PC-9 (cell line): ENCODE measurements at places on chromosomes 4 and X. TPM values are rescaled to one million over a fixed set of nuclear protein-coding genes. Genes with fewer than 3 reads are reported as not detected.

BTC gene
- 4.5 TPM in 2 replicates for total RNA-seq

ARSD gene
- total RNA-seq, result 15.5 and 17.4 TPM in 2 replicates

DNA sequence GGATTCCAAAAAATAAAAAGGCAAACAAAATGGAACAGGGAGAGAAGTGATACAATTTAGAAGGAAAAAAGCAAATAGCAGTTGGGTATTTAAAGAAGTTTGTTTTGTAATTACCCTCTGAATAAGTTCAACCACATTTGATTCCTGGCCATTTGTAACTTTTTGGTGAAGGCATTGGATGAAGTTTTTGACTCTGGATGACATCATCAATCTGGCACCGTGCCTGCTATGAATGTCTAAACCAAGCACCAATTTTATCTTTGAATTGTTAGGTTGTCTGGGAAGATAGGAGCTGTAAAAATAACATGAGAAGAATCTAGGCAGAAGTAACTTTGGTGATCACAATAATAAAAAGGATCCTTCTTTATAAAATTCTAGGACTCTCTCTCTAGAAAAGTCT is 29.5 kb downstream of the TMPRSS11A start:
- H3K27ac ChIP-seq, result no peak overlapping the region
- H3K4me1 ChIP-seq, result no peaks in the 10 kb centered on the region
- DNase-seq, result no peak
- H3K36me3 ChIP-seq, result no peaks in the 10 kb centered on the region
- H3K27me3 ChIP-seq, result no peaks in the 10 kb centered on the region

DNA sequence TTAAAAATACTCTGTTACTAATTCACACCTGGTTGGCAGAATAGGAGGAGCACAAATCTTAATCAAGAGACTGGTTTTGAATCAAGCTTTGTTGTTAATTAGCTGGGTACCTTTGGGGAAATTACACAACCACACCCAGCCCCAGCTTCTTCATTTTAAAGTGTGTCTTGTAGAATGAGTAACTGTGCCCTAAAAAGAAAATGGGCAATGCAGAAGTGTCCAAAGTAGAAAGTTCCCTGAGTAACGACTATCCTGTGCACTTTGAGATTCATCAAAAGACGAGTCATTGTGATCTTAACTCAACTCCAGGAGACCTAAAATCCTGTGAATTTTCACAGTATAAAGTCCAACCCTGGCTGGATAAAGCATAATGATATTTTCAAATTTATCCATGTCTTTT is 792.3 kb upstream of the HS3ST1 start:
- no peaks in the 10 kb centered on the region for H3K4me1 ChIP-seq
- H3K27me3 ChIP-seq, result no peaks in the 10 kb centered on the region
- H3K36me3 ChIP-seq, result no peaks in the 10 kb centered on the region
- DNase-seq, result no peak

DNA sequence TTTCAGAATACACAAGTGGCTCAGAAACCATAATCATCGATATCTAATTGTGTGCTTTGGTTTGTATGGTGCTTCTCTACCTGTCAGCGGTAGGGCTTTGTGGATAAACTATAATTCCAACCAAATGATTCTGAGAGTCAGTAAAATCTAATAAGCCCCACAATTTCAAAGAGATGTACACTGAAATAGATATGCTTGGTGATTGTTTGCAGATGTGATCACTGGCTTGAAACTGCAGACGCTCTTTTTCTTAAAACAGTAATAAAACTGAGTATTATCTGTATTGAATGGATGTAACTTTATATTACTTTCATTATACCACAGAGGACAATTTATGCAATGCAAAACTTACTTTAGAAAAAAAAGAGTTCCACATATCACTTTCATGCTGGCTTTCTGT is 198.8 kb upstream of the ANXA10 start:
- no peak overlapping the region for H3K4me3 ChIP-seq
- H3K27me3 ChIP-seq, result no peaks in the 10 kb centered on the region
- H3K27ac ChIP-seq, result no peak overlapping the region
- no peaks in the 10 kb centered on the region for H3K36me3 ChIP-seq
- no peak for DNase-seq
- H3K4me1 ChIP-seq, result no peaks in the 10 kb centered on the region

- no peak for DNase-seq
- H3K27ac ChIP-seq, result no peak overlapping the region
- H3K4me1 ChIP-seq, result no peaks in the 10 kb centered on the region
- no peaks in the 10 kb centered on the region for H3K36me3 ChIP-seq
Measured at GRCh38 chr4:155881555-155881954, 15.5 kb upstream of the ASIC5 start.

ARHGAP6 gene
- not detected in 2 replicates for total RNA-seq

DNA sequence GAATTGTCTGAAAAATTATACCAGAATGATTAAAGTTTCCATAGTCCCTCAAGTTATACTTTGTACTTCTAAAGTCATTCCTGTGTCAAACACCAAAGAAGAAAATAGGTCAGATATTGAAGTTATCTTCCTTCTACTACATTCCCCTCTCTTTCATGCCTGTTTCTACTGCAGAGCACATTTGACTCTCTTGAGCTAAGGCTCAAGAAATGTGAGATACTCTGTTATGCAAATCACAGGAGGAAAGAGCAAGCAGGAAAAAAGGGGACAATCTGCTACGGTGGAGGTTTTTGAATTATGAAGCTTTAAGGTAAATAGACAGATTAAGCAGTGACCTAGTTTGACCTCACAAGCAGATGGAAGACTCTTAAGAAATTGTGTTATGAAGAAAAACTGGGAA is 198.9 kb upstream of the LDB2 start:
- DNase-seq, result no peak
- no peaks in the 10 kb centered on the region for H3K36me3 ChIP-seq
- H3K4me1 ChIP-seq, result no peaks in the 10 kb centered on the region
- H3K4me3 ChIP-seq, result no peak overlapping the region

DNA sequence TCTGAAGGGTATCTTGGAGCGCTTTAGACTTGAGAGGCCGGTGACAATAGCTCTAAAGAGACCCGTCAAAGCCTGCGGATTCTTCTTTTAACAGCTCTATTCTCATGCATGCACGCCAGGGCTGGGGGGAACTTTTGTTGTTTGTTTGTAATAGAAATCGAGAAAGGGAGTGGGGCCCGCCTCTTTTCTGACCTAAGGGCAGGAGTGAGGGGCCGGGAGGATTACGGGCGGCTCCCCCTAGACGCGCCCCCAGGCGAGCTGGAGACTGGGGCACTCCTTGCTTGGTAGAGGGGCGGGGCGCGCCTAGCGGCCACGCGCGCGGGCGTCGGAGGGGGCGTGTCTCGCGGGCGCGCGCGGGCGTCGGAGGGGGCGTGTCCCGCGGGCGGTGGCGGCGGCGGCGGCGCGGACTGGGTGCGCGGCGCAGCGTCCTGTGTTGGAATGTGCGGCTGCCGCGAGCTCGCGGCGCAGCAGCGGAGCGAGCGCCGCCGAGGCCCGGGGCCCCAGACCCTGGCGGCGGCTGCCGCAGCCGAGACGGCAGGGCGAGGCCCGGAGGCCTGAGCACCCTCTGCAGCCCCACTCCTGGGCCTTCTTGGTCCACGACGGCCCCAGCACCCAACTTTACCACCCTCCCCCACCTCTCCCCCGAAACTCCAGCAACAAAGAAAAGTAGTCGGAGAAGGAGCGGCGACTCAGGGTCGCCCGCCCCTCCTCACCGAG is at the start of gene REST:
REST (plus strand) TSS at position 412 of the 717 bp plus-strand sequence. CDS start 2,739 bp downstream, outside the sequence.
- no peaks in the 10 kb centered on the region for H3K27me3 ChIP-seq
- DNase-seq, result peak; percentile 72
- H3K27ac ChIP-seq, result peak within 1 kb of the TSS; percentile 29; the same call in 1 of the 2 replicates
- no peaks in the 10 kb centered on the region for H3K36me3 ChIP-seq
